ENCODE measurements at places on chromosomes 2 and 18.

DNA sequence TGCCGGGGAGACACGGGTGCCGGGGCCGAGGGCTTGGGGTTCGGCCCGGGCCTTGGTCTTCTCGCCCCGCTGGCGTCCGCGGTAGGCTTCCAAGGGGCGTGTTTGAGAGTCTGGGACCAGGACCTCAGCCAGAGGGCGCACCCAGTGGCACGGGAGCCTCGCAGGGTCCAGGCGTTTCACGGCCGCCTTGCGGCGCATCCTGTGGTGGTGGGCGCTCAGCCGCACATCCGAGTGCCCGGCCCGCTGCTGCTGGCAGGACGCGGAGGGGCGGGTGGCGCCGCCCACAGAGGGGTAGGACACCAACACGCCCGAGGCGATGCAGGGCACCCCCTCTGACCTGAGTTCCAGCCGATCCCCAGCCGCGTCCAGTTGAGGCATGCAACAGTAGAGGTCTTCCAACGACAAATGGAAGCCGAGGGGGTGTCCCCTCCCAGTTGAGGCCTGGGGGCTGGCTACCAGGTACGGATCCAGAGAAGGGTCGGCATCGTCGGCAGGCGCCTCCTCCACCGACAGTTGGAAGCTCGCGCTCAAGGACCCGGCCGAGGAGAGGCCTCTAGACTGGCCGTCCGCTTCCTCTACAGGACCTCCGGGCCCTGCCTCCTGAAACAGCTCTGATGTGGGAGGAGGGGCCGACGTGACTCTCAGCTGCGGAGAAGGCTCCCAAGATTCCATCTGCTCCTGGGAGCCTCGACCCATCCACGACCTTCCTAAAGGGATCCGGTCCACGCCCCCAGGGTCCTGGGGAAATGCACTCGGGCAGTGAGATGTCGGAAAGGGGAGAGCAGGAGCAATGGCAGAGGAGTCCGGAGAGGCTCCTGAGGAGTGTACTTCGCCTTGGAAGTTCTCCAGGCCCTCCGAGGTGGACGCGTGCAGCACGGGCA lies 6.3 kb downstream of the C2orf81 start:
- no peak for DNase-seq

GRCh38 chr2:241001413-241002274 lies 3.2 kb downstream of the SNED1 start:
- DNase-seq, result no peak

- DNase-seq, result no peak
These were observed 316 bp downstream of the FKBP7 start for GRCh38 chr2:178478130-178478438.

- DNase-seq, result no peak
These were observed 199.6 kb downstream of the MYCN start for GRCh38 chr2:16139663-16140615.

DNA sequence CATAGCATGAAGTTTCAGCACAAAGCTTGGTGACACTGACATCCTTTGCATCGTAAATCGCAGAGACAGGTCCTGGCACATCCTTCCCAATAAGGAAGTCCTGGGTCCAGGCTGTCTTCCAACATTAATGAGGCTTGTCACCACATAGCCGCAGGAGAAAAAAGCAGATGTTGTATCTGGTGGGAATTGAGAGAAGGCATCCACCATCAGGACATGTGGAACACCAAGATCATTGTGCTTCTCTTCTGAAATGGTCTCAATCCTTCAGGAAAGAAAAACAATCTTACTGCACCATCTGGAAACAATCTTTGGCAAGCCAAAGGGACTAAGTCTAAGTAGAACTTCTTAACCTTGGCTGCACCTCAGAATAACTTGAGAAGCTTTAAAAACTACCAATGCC lies 119.0 kb upstream of the ARHGAP28 start:
- no peak for DNase-seq

- no peak for DNase-seq
These were observed 40.5 kb upstream of the EFHD1 start for GRCh38 chr2:232592772-232593395.

- peak; percentile 16 for DNase-seq
These were observed 659 bp downstream of the ZNF142 start for GRCh38 chr2:218658671-218659257.

- no peak for DNase-seq
These were observed 633.8 kb upstream of the ZNF804A start for GRCh38 chr2:183964565-183964964.

- no peak for DNase-seq
These were observed 2.0 kb downstream of the VAMP8 start for GRCh38 chr2:85579266-85579935.

DNA sequence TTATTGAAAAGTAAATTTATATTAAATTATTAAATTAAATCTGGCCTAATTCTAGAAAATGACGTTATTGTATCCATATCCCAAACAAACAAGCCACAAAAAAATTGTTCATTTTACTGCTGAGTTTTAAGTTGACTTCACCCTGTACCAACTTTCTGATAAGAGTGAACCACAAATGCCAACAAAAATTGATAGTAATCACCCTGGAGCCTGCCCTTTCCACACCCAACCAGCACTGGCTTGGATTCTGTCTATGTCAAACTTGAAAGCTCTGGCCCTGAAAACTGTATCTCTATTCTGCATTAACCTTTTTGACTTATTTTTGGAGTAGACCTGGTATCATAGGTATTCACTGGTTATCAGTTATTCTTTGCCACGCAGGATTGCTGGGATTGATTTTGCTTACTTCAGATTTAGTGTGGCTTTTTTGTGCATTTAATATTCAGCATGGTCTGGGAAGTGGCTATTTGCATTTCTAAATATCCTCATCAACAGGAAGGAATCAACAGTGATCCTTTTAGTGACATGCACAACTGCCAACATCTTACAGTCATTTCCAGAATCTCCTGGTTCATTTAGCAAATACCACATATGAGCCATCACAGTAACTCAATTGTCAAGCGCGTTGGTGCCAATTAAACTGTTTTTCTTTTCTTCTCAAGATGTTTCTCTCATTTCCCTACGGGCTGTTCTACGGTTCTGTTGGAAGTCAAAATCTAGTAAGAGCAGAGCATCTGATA lies 11.4 kb upstream of the SRBD1 start:
- DNase-seq, result no peak

DNA sequence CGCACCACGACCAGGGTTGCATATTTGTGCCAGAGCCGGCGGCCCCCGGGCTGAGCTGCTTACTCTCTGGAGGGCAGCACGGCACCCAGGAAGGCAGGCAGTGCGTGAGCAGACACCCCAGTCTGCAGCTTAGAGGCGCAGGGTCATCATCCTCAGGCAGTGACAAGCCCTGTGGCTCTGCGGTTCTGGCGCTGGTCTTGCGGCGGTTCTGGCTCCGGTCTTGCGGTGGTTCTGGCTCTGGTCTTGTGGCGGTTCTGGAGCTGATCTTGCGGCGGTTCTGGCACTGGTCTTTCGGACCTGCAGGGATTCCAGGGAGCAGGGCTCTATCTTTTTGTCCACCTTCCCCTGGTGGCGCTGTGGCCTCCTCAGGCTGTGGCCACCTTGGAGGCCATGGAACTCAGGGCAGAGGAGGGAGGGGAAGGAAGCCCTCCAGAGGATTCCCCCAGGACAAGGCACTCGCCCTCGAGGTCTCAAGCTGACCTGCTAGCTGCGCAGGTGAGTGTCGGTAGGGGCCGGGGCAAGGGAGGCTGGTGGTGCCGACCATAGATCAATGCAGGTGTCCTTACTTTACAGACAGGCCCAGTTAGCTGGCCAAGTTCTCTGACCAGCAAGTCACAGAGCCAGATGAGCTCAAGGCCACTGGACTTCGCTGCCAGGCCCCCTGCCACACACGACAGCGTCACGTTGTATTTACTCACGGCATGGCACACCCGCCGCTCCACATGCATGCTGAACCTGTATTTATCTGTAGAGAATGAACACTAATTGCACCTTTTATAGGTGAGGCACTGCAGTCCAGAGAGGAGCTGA lies 14.9 kb downstream of the ESPNL start:
- DNase-seq, result no peak

GRCh38 chr2:100903534-100904258 lies 83.8 kb downstream of the NPAS2 start:
- DNase-seq, result no peak

- DNase-seq, result no peak
These were observed 45.1 kb downstream of the LBH start for GRCh38 chr2:30276455-30276911.

- no peak for DNase-seq
These were observed 6.2 kb upstream of the DNAJB2 start for GRCh38 chr2:219272995-219273394.

DNA sequence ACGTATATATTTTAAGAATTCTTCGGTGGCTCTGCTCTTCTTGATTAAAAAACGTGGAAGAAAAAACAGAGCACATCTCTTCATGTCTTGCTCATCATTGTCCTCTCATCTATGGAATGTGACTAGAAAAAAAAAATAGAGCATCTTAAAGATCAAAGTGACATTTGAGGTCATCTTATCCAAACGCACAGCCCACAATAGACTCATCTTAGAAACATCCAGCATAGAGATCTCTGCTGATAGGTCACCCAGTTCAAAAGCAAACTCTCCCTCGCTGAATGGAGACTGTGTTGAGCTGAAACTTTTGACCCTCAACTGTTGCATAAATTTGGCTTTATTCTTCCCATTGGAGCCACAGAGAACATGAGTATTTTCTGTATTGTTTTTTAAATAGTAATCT lies 65.2 kb downstream of the CMPK2 start:
- DNase-seq, result no peak

- no peak for DNase-seq
These were observed 2797.2 kb upstream of the TEKT4 start for GRCh38 chr2:92073815-92074548.

DNA sequence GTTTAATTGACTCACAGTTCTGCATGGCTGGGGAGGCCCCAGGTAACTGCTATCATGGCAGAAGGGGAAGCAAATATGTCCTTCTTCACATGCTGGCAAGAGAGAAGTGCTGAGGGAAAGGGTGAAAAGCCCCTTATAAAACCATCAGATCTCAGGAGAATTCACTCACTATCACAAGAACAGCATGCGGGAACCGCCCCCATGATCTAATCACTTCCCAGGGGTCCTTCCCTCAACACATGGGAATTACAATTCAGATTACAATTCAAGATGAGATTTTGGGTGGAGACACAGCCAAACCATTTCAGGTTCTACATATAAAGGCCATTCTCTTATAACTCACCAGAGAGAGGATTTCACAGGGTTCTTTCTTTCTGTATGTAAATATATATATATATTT lies 62.9 kb downstream of the VRK2 start:
- DNase-seq, result no peak

- DNase-seq, result no peak
These were observed 760 bp upstream of the CNOT11 start for GRCh38 chr2:101251844-101252407.

DNA sequence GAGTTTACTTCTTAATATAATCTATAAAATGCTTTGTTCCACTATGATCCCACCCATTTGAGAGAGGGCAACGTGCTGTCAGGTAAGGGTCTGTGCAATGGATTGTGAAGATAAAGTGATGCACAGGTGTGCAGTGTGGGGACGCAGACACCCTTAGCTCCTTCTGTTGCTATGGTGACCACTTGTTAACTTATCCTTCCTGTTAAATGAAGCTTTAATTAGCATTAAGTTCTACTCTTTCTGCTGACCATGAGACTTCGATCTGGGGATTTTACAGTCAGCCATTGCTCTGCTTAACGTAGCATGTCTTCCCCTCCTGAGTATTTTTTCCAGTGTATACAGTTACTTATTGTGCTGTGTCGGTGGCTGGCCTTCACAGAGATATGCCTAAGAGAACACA lies 23.1 kb upstream of the ALKAL2 start:
- no peak for DNase-seq

GRCh38 chr2:168633895-168634294 lies 168.5 kb upstream of the NOSTRIN start:
- DNase-seq, result no peak

GRCh38 chr2:62475172-62476011 lies 30.6 kb downstream of the TMEM17 start:
- DNase-seq, result no peak

DNA sequence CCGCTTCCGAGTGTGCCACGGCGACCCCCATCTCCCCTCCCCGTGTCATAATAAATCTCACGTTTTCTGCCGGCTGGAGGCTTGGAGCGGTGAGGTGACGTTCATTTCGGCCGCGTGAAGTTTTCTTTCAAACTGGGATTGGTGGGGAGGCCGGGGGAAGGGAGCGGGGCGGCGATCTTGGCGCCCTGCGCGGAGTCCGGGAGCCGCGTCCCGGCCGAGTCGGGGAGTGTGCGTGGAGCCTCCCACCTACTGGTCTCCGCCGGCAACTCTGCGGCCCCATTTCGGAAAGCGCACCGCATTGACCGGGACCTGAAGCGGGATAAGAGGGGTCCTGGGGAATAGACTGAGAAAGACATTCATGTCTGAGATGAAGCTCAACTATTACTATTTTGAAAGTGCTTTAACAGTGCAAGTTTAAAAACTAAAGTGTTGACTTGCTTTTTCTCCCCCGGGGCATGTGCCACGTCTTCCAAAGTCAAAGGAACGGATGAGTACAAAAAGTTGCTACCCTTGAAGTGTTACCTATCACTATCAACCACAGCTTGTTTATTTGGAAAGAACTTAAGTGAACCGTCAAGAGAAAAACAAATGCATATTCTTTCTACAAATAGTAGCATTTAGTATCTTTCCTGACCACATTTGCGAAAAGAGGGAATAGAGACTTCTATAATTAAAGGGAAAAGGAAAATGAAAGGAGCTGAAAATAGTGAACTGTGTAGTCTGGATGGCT lies 818 bp upstream of the IKZF2 start:
- no peak for DNase-seq

- no peak for DNase-seq
These were observed 30.0 kb upstream of the KLHL29 start for GRCh38 chr2:23355001-23355400.

GRCh38 chr2:172408143-172408766 lies 19.1 kb upstream of the ITGA6 start:
- no peak for DNase-seq

DNA sequence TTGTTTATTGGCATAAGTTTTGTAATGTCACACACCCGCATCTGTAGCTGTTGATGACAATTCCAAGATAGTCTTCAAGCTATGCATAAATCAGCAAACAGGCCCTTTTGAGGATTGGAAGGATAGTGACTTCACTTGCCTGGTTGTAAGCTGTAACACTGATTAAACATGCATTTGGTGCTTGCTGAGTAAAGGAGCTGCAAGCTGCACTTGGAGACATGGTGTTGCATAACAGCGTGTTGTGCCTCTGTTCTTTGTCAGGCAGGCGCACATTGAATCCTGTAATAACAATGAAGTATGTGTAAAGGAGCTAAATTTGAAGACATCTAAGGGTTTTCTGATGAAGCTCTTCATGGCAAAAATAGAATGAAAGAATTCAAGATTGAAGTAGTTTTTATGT lies 68.7 kb upstream of the TTC27 start:
- no peak for DNase-seq
